ENCODE measurements at places on chromosomes 13 and 19.

- no peak for DNase-seq
Observed at GRCh38 chr13:76016799-76017400, 380.8 kb downstream of the LMO7 start.

- DNase-seq, result peak; percentile 85
Observed at GRCh38 chr19:1507763-1508506, 4.9 kb downstream of the ADAMTSL5 start.

DNA sequence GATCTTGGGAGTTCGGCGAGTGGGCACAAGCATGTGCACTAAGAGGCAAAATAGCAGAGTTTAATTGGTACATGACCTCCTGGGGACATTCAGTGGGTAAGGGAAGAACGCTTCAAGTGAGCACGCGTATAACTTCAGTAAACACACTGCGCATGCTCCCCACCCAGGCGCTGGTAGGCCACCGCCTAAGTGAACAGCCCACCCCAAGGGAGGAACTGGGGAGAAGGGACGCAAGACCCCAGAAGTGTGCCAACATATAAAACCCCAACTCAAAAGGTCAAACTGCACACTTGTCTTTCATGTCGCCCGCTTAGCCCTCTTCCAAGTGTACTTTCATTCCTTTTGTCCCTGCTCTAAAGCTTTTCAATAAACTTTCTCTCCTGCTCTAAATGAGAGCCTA is 10.5 kb upstream of the NTN5 start:
- DNase-seq, result no peak

DNA sequence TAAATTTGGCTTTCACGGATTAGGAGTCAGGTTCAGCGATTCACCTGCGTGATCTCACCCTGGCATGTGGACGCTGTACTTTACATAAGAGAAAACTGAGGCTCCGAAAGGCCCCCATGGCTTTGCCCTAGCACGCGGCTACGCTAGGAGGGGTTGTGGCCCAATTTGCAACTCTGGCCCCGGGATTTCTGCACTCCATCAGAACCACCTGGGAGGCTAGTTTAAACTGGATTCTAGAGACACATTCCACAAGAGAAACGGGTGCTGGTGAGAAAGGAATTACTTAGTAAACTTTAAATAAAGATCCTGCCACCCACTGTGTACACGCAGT is 6.2 kb downstream of the BCL3 start:
- DNase-seq, result no peak

DNA sequence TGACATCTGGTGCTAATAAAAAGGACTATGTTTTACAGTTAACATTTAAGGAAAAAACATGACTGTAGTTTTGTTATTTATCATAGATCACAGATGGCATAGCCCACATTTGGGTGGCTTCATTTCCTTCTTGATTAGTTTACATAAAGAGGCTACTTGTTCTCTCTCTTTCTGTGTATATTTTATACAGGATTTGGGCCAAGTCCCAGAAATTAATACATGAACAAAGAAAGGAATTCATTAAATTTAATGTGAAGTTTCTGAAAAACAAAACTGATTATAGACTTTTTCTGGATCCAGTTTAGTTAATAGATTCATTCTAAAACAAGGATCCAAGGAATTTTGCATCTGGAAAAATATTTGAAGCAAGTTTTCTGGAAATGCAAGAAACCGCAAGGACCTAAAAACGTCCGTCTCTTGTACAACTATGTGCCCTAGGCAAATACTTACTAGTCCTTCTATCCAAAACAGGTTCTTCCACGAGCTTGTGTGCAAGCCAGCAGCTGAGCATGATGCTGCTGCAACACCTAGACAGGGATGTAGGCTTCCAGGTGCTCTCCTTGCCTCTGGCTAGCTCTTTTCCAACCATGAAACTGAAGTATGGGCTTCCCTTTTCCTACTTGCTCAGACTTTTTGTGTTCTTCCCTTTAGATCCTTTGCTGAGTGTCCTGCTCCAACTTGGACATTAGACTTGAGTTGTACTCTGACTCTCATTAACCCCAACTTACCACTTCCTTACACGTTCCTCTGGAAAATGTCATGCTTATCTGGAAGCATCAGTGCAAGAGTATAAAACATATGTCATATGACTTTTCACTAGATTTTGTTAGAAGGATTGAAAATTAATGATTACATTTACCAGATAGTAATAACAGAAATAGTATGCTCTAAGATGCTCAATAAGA is 161.5 kb upstream of the STARD13 start:
- DNase-seq, result no peak

- DNase-seq, result no peak
Observed at GRCh38 chr19:14467816-14468215, 7.3 kb downstream of the PTGER1 start.

GRCh38 chr13:43284162-43284561 is 260.8 kb downstream of the DNAJC15 start:
- no peak for DNase-seq
